Activated CD8-positive, alpha-beta T cell treated with anti-CD3 and anti-CD28 coated beads for 36 hours (primary cell): ENCODE measurements at places on chromosomes 16 and 17. TPM values are rescaled to one million over a fixed set of nuclear protein-coding genes. Genes with fewer than 3 reads are reported as not detected.

DNA sequence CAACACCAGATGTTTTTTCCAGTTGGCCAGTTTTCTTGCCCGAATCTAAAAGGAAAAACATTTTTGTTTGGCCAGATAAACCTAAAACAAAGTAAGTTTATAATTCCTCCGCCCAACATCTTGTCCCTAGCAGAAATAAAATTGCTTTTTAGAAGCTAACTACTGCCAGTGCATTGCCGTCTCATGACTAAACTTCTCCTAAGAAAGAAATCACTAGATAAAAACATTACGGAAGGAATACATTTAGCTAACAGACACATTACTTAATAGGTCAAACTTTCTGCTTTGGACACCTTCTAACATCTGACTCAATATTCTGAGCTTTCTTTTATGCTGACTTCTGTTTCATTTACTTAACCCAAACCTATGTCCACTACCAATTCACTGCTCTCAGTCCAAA is 36.2 kb downstream of the FBXL20 start:
- no peaks in the 10 kb centered on the region for H3K27me3 ChIP-seq
- no peaks in the 10 kb centered on the region for H3K36me3 ChIP-seq
- no peak overlapping the region for H3K27ac ChIP-seq
- H3K4me1 ChIP-seq: peaks cover 15% of the 10 kb centered on the region

DNA sequence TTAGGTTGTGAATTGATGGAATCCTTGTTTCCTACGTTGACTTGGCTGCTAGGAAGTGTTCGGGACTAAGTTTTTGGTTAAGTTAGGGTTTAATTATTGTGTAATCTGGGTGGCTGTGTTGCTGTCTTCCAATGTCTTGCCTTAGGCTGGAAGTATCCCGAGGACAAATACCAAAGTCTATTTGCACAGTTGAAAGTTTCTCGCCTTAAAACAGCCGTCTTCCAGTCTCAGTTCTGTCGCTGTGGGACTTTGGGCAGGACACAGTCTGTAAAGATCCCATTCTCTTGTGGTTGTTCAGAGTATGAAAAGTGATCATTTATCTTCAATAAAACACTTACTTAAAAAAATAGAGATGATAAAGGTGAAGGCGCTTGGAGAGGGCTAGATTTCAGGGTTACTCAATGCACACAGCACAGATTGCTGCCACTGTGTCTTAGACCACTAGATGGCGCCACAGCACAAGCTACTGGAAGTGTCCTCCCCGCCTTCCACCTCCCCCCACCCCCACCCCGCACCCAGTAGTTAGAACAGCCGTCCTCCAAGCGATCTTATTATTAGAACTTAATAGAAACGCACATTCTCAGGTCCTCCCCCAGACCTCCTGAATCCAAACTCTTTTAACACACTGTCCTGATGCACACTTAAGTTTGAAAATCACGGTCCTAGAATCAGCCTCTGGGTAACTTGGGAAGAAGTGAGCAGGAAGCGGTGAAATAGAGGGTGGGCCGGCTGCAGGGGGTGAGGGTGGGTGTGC is 45.8 kb downstream of the AKAP1 start:
- no peaks in the 10 kb centered on the region for H3K27me3 ChIP-seq
- peak; percentile 90 for DNase-seq
- H3K36me3 ChIP-seq: no peaks in the 10 kb centered on the region

GRCh38 chr16:72371307-72372086 is 199.5 kb upstream of the PMFBP1 start:
- peaks cover 1% of the 10 kb centered on the region for H3K36me3 ChIP-seq
- H3K4me3 ChIP-seq: no peak overlapping the region
- no peak overlapping the region for H3K27ac ChIP-seq
- no peaks in the 10 kb centered on the region for H3K27me3 ChIP-seq
- H3K4me1 ChIP-seq: no peaks in the 10 kb centered on the region

GRCh38 chr17:30238387-30239088 is 3.0 kb upstream of the SLC6A4 start:
- DNase-seq: no peak
- H3K4me1 ChIP-seq: peaks cover 21% of the 10 kb centered on the region
- no peak overlapping the region for H3K4me3 ChIP-seq
- no peaks in the 10 kb centered on the region for H3K36me3 ChIP-seq
- no peak overlapping the region for H3K27ac ChIP-seq

Gene NAGS
- 1.7 TPM for total RNA-seq

GRCh38 chr17:79085154-79085920 is 10.7 kb downstream of the ENGASE start:
- DNase-seq: no peak
- H3K4me1 ChIP-seq: no peaks in the 10 kb centered on the region
- H3K27ac ChIP-seq: no peak overlapping the region
- no peaks in the 10 kb centered on the region for H3K27me3 ChIP-seq
- no peak overlapping the region for H3K4me3 ChIP-seq

Gene MYOCD
- not detected for total RNA-seq

Gene WIPF2
- total RNA-seq: 17.9 TPM

GRCh38 chr16:22093996-22094395 is 1.7 kb downstream of the VWA3A start:
- H3K27ac ChIP-seq: no peak overlapping the region
- no peaks in the 10 kb centered on the region for H3K36me3 ChIP-seq
- no peak for DNase-seq
- peaks cover 13% of the 10 kb centered on the region for H3K27me3 ChIP-seq
- no peak overlapping the region for H3K4me3 ChIP-seq

DNA sequence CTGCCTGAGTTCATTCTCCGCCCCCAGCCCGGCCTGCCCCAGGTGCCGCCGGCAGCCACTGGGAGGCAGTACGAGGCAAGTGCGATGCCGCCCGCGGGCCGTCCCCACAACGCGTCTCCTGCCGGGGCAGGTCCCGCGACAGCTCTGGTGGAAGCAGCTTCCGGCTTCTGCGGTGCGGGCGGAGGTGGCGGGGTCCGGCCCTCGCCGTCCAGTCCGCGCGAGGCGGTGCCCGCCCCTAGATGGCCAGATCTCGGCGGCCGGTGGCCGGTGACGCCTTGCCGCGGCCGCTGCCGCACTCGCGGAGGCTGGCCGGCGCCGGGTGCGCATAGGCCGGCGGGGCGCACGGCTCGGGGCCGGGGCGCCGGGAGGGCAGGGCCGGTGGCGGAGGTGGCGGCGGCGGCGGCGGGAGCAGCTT is 1.8 kb downstream of the GJD3 start:
- no peak overlapping the region for H3K27ac ChIP-seq
- H3K4me1 ChIP-seq: peaks cover 6% of the 10 kb centered on the region
- peak overlapping the region; percentile 72 for H3K4me3 ChIP-seq
- no peaks in the 10 kb centered on the region for H3K36me3 ChIP-seq
- peaks cover 4% of the 10 kb centered on the region for H3K27me3 ChIP-seq

Gene KRT222
- total RNA-seq: not detected

DNA sequence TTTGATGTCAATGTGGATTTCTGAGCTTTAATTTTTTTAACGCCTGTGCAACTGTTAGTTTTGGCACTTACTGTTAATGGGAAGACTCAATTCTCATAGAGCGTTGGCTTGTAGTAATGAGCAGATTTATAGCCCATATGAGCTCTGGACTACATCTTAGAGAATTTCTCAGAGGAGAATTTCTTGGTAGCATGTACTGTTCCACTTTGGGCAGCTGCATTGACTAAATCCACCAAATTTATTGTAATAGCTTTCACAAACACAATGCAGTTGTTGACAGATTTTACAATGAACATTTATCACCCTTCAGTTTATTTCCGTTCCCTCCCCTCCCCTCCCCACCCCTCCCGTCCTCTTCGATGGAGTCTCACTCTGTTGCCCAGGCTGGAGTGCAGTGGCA is 193.9 kb downstream of the PRKCA start:
- H3K4me1 ChIP-seq: peaks cover 51% of the 10 kb centered on the region
- DNase-seq: no peak
- H3K36me3 ChIP-seq: peaks cover 50% of the 10 kb centered on the region
- no peaks in the 10 kb centered on the region for H3K27me3 ChIP-seq

- H3K4me1 ChIP-seq: peaks cover 33% of the 10 kb centered on the region
- no peaks in the 10 kb centered on the region for H3K27me3 ChIP-seq
- H3K4me3 ChIP-seq: no peak overlapping the region
- no peaks in the 10 kb centered on the region for H3K36me3 ChIP-seq
- H3K27ac ChIP-seq: no peak overlapping the region
These were observed 8.9 kb downstream of the CIBAR2 start for GRCh38 chr16:85103114-85104079.
